NCI-H187 treated with DMSO at 0.1 percent for 48 hours (cell line): ENCODE measurements at places on chromosomes 16 and 17.

GRCh38 chr16:20870122-20870820 lies 29.9 kb downstream of the DCUN1D3 start:
- no peak for DNase-seq

DNA sequence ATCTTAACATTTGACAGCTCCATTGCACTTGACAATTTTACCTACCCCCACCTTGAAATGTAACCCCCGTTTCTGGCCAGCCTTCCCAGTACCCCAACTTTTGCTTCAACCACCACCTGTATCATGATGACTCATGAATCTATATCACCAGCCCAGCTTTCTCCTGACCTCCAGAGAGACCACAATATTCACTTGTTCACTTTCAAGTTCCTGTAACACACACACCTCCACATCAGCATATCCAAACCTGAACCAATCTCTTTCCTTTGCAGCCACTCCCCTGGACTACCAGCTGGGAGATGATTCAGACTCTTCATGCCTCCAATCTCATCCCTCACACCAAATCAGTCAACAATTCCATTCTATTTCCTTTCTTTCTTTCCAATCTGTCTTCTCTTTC lies 8.0 kb downstream of the SMG6 start:
- DNase-seq = no peak

DNA sequence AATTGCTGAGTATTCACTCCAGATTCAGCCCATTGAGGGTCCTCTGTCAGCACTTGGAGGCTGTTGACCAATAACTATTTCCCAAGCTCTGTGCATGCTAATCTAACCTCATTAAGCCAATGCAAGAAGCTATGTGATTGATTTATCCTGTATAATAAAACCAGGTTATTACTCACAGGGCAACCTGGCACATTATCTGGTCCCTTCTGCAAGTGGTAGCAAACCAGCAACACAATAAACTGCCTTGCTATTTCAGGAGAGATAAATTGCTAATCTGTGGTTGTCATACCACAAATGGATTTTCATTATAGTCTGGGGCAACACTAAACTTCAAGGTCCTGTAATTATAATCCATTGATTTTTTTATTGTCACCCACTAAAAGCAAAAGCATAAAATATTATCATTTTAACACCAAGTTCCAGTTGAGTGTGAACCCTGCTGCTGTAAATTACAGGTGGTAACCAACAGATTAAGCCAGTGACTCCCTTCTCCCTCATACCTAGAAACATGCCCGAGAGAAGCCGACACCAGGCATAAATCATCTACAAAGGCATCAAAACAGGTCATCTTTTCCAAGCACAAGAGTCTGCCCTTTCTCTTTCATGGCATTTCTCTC lies 51.1 kb upstream of the SOX9 start:
- no peak for DNase-seq

- no peak for DNase-seq
These were observed 13.8 kb downstream of the RIPOR1 start for GRCh38 chr16:67542464-67542863.

GRCh38 chr16:22030087-22030812 lies 22.3 kb downstream of the MOSMO start:
- no peak for DNase-seq

DNA sequence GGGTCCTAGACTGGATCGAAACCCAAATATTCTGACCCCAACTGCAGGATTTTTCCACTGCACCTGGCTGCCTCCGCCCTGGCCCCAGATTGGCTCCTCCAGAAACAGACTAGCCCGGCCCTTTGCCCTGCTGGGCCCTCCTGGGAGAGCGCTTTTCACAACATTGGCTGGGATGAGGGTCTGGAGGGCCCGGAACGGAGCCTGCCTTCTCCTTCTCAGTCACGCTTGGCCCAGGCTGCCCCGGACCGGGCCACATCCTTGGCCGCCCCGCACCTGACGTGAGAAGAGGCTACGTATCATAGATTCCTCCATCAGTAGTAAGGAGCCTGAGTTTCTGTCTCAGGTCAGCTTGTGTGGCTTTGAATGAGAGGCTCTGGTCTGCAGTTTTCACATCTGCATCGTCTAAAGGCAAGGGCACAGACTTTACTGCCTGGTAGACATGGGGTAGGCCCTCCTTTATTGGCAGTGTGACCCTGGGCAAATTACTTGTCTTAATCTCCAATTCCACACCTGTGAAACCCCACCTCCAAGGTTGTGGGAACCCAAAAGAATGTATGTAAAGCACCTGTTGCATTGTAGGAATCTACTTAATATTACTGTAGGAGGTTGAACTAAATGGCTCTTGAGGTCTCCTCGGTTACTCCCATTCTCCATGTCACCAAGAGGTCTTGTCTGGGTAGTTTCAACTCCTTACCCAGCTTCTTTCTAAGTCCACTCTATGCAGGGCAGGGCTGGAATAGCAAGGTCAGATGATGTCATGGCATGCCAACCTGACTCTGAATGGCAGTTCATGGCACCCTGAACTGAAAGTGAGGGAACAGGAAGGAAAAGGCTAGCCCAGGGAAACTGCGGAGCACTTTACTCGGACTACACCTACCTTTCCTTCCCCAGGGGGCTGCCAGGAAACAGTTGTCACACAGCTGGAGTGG lies 661 bp downstream of the LRRC3C start:
- DNase-seq = no peak

- no peak for DNase-seq
These were observed 8.1 kb downstream of the GLIS2 start for GRCh38 chr16:4323845-4324488.

DNA sequence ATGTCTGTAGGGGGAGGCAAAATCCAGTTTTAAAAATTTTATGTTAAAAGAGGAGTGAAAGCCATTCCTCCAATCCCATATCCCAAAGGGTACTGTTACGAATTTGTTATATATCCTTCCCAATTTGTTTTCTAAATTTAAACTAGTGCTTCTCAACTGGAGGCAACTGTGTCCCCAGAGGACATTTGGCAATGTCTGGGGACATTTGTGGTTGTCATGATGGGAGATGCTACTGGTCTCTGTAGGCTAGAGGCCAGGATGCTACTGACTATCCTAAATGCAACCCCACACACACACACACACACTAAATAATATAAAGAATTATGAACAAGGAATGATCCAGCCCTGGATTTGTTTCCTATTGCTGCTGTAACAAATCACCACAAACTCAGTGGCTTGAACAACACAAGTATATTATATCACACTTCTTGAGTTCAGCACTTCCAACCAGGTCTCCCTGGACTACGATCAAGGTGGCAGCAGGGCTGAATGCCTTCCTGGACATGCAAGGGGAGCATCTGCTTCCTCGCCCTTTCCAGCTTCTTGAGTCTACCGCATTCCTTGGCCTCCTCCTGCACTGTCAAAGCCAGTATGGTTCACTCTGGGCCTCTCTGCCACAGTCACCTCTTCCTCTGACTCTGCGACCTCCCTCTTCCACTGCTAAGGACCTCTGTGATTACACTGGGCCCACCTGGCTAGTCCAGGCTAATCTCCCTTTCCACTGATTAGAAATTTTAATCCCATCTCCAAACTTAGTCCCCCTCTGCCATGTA lies 30.1 kb downstream of the ARHGAP17 start:
- DNase-seq = no peak

DNA sequence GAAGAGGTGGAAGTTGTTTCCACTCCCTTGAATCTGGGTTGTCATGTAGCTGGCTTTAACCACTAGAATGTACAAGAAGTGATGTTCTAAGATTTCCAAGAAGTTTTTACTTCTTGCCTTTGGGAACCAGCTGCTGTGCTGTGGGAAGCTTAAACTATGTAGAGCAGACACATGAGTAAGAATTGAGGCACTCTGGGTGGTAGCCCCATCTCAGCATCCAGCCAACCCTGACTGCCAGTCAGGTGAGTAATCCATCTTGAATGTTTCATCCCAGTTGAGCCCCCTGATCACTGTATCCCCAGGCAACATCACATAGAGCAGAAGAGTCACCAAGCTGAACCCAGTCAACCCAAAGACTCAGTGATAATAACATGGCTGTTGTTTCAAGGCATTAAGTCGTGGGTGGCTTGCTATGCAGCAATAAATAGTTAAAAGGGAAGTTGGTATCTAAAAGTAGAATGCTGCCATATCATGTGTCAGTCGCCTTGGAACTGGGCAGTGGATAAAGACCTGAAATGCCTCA lies 62.8 kb upstream of the GPR139 start:
- no peak for DNase-seq

- DNase-seq = no peak
These were observed 12.6 kb upstream of the RPRML start for GRCh38 chr17:46991617-46992016.

DNA sequence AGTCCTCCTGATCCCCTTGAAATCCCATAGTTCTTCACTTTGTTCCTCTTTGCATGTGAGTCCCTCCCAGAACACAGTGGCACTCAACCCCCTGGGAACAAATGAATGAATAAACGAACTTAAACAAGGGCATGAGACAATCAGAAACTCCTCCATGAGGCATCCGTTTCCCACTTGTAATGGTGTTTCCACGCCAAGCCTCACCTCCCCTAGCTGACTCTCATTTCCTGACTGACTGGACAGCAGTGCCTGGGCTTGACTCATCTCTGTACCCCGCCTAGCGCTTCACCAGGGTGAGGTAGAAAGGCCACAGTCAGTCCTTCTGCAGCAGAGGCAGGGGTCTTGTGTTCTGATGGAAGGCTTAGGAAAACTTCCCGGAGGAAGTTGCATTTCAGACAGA lies 14.2 kb downstream of the KIF1C start:
- no peak for DNase-seq

- DNase-seq = no peak
These were observed 11.6 kb downstream of the FBXL19 start for GRCh38 chr16:30934827-30935557.
